Stimulated activated naive CD4-positive, alpha-beta T cell (primary cell): ENCODE measurements at places on chromosomes 1 and 21.

DNA sequence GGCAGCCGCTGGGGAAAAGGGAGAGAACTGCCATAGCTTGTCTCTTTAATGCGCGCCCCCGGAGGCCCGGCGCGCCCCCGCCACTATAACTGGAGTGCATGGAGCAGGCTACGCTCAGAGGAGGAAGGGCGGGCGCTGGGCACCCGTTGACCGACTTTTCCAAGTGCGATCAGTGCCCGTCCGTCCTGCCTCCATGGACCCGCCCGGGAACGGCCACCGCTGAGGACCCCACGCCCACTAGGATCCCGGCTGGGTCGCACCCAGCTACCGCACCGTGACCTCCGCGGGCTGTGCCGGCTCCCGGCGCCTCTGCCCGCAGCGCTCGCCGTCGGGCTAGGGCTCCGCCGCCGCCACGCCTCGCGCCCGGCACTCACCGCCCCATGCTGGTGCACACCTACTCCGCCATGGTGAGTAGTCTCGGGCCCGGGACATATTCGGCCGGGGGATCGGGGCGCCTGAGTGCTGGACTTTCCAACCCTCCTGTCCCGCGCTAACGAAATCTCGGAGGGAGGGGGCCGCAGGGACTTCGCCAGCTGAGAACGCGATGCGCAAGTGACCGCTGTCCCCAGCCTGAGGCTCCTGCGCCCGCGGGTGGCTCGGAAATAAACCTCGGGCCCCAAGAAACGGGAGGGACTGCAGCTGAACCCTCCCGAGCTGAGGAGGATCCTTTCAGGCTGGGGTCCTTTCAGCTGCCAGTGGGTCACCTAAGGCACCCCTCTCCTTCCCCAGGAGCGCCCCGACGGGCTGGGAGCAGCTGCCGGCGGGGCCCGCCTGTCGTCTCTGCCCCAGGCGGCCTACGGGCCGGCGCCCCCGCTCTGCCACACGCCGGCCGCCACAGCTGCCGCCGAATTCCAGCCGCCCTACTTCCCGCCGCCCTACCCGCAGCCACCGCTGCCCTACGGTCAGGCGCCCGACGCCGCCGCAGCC lies at the start of gene TFAP2E:
Gene TFAP2E (plus strand): TSS at position 117 of the 927 bp plus-strand sequence. CDS start 264 bp downstream, at position 381.
- DNase-seq: no peak

DNA sequence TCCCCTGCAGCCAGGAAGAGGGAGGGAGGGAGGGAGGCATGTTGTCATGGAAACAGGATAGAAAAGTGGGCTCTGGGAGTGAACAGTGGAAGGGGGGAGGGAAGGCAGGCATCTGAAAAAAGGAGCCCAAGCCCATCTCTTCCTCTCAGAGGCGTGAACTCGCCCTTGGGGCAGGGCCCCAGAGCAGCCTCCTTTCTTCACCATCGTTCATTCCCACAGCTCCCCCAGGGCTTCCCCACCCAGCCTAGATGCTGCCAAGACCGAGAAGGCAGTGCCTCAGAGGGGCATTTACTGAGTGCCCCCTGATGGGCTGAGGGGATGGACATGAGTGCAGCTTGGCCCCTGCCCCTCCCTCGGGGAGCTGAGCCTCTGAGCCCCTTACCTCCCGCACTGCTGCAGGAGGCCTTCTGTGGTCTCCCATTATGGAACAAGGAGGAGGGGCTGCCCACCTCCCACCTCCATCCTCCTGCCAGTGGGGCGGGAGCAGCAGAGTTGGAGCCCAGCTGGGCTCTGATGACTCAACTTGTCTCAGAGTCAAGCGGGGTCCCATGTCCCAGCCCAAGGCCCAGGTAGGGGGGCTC lies 39.1 kb upstream of the KIF21B start:
- no peak for DNase-seq

GRCh38 chr1:159921251-159921650 lies 4.1 kb downstream of the TAGLN2 start:
- DNase-seq: no peak

GRCh38 chr1:236168716-236169429 lies 26.5 kb downstream of the GPR137B start:
- DNase-seq: no peak

- DNase-seq: no peak
Measured at GRCh38 chr1:117143871-117144270, 22.3 kb upstream of the TRIM45 start.

DNA sequence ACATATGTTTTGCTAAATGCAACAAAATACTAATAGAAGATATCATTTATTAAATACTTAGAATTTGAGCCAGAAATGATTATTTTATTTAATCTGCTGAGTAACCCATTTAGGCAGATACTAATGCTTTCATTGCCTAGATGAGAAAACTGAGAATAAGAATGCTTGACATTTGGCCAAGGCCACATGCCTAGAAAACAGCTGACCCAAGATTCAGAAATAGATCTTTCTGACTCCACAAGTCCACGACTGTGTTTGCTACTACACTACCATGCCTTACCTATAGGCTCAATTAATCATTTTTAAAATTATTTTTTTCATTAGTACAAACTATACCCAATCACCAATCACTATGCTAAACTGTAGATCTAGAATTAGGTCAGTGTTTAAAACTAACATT lies 129.7 kb downstream of the ATP1B1 start:
- DNase-seq: no peak

- no peak for DNase-seq
Measured at GRCh38 chr1:164635803-164636731, 77.1 kb downstream of the PBX1 start.

DNA sequence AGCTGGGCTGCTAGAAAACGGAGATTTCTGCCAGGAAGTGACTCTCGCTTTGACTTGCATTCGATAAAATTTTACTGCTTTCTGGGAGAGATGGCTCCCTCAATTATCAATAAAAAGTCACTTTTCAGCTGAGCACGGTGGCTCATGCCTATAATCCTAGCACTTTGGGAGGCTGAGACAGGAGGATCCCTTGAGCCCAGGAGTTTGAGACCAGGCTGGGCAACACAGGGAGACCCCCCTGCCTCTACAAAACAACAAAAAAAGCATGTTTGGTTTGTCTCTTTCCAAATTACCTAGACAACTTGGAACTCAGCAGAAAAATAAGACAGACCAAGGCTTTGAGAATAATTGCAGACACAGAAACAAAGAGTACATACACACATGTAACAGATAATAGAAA lies 12.9 kb upstream of the ENSA start:
- DNase-seq: no peak

GRCh38 chr1:43975249-43975961 lies 645 bp downstream of the ATP6V0B start:
- DNase-seq: peak; percentile 20
